HFFc6 (cell line): ENCODE measurements at places on chromosomes 1 and 21.

- no peak for DNase-seq
These were observed at the start of gene KCNJ6 for GRCh38 chr21:37916310-37917051. TSS of gene KCNJ6 (minus strand) at chr21:37916457. CDS start at chr21:37840682, 75,775 bp downstream.

DNA sequence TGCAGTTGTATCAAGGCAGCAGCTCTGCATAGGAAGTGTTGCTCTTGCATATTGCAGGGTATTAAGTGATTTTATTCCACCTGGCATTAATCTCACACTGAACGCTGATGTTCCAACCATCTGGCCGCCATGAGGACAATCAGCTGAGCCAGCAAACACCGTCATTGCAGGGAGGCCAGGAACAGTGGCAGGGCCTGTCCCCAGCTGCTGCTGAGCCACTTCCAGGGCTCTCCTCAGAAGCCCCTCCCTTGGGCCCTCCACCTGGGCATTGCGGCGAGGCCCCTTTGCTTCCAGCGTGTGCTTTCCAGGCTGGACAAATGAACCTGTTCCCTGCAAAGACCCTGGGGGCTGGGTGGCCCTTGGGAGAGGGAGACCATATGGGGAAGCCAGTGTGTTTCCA, 171.6 kb upstream of the C1orf174 start:
- DNase-seq, result no peak

GRCh38 chr1:20318971-20319370, 28.3 kb downstream of the VWA5B1 start:
- DNase-seq, result no peak

DNA sequence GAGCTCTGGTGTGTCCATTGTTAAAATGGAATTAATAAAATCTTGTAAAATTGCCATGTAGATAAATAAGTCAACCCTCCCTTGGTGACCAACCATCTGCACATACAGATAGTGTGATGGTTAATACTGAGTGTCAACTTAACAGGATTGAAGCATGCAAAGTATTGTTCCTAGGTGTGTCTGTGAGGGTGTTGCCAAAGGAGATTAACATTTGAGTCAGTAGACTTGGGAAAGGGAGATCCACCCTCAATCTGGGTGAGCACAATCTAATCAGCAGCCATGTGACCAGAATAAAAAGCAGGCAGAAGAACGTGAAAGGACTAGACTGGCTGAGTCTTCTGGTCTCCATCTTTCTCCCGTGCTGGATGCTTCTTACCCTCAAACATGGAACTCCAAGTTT, 174.8 kb downstream of the LTN1 start:
- no peak for DNase-seq

- DNase-seq, result no peak
These were observed 127.4 kb downstream of the FMN2 start for GRCh38 chr1:240219104-240219503.

GRCh38 chr1:212495766-212496494, 63.2 kb downstream of the NENF start:
- DNase-seq, result no peak

GRCh38 chr21:15967661-15968060, 237.9 kb downstream of the USP25 start:
- peak; percentile 4 for DNase-seq

DNA sequence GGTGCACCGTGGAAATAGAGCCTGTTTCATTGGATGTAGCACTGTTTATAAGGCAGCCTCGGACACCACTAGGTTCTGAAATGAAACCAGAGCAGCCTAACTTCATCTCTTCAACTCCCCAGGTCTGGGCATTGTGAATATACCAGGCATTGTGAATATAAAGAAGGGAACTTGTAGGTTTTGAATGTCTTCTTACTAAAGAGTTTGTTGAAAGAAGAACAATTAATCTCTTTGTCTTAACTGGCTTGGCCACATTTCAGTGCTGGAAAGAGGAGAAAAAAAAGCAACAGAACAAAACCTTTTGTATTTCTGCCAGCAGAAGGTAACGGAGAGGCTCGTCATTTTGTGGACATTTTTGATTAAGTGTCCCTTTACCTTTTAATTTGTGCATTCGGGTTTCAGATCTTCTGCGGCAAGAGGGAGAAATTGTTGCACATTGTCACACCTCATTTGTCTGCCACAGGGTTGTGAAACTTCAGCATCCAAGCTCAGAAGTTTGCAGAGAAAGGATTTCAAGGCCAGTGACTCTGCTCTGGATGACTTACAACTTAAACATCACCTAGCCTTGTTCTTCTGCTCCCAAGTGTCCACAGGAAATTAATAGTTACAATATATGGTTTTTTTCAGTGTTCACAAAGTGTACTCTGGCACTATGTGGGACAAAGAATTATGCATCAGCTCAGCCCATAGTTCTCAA, 158.3 kb downstream of the KAZN start:
- DNase-seq, result no peak

GRCh38 chr21:28100366-28100765, 892.3 kb downstream of the LTN1 start:
- DNase-seq, result no peak

DNA sequence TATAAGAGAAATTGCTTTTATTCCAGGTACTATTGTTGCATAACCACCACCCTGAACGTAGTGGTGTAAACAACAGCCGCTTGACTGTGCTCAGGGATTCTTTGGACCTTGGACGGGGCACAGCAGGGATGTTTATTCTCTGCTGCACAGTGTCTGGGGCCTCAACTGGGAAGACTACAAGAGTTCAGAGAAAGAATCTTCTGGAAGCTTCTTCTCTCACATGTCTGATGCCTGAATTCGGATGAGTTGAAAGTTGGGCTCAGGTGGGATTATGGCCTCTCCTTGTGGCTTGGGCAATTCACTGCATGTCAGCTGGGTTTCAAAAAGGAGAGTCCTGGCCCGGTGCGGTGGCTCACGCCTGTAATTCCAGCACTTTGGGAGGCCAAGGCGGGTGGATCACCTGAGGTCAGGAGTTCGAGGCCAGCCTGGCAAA, 19.0 kb upstream of the SSBP3 start:
- no peak for DNase-seq

- DNase-seq, result peak; percentile 35
These were observed 2.8 kb upstream of the SERINC2 start for GRCh38 chr1:31409946-31410858.

GRCh38 chr1:28027660-28028059, 60.8 kb downstream of the EYA3 start:
- DNase-seq, result no peak

DNA sequence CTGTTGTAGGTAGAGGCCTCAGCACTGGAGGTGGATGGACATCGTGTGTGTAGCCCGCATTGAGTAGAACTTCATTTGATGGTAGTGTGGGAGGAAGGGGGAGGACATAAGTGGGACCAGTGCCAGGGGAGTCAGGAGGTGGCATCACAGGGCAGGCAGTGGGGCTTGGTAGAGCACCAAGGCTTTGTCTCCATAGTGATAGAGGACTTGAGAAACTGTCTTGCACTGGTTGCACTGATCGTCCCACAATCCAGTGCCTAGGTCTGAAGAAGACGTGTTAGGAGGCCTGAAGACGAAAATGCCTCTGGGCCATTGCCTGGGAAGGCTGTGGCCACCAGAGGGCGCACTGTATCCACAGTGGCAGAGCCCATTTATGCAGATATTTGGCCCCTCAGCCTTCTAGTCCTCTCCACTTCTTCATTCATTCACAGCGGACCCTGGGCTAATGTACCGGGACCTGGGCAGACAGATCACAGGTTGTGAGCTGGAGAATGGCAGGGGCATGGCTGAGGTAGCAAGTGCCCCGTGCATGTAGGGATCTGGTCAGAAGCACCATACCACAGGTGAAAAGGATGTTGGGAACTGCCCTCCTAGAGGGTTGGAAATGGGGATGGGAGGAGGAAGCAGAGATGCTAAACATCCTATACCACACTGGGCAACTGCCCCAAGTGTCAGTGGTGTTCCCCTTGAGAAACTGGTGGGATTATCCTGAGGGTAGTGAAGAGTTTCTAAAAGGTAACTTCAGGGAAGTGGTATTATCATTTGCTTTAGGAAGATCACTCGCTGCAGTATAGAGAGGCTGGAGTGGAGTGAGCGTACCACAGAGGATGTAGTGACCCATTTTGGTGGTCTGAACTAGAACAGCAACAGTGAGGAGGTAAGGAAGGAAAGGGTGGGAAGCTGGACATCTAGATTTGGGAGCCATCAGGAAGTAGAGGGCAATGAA, 95.3 kb downstream of the PIK3R3 start:
- peak; percentile 61 for DNase-seq

GRCh38 chr1:57872913-57873312, 449.1 kb upstream of the DAB1 start:
- DNase-seq, result no peak

- DNase-seq, result no peak
These were observed 69.0 kb downstream of the C1orf21 start for GRCh38 chr1:184455786-184456185.

DNA sequence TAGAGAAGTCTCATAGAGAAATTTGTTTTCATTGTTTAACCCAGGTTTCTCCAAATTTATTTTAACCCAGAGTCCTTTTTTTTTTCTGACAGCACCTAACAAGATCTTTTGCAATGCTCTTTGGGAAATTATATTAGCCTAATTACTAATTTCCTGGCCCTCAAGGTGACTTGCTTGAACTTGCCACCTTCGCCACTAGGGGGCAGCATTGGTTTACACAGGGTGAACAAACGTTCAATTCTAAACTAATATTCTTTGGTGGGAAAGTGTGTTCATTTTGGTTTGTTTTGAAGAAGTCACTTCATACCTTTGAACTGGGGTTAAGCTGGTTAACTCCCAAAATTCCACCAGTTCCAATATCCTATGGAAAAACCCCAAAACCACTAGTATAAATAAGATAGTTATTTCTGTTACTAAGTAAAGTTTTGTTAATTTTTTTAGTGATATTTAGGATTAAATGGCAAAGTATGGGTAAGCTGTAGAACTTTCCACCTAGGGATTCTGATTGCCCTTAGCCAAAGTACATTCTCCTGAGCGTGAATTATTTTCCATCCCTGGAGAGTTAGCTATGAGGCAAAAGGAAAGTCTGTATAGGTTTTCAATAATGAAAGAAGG, 13.0 kb downstream of the CCDC190 start:
- DNase-seq, result peak; percentile 57

- no peak for DNase-seq
These were observed 2.7 kb downstream of the STUM start for GRCh38 chr1:226551299-226551698.

DNA sequence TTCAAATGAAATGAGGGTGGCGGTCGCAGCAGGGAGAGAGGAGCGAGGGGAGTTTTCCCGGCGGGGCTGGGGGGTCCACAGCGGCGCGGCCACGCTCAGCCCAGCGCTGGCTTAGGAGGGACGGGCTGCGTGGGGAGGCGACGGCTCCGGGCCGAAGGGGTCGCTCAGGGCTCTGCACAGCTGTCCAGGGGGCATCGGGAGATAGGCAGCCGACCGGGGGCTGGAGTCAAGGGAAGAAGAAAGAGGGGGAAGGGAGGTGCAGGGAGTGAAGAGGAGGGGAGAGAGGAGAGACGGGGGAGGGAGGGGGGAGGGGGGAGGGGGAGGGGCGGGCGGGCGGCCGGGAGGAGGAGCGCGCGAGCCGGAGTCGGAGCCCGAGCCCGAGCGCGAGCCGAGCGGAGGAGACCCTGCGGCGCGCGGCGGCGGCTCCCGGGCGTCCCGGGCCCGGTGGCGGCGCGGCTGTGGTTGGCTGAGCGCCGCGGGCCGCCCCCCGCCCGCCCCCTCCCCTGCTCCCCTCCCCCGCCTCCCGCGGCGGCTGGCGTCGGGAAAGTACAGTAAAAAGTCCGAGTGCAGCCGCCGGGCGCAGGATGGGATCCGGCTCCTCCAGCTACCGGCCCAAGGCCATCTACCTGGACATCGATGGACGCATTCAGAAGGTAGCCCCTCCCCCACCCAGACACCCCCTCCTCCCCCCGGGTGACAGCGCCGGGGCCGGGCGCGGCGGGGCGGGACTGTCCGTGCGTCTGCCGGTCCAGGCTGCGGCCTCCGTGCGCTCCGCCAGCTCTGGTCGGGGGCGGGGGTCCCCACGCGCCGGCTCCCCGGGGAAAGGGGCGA, at the start of gene PDE9A:
Gene PDE9A (plus strand): TSS at position 391 of the 831 bp plus-strand sequence. CDS start 194 bp downstream, at position 585.
- DNase-seq, result no peak

GRCh38 chr1:22416555-22417454, 34.8 kb upstream of the ZBTB40 start:
- DNase-seq, result peak; percentile 52

- DNase-seq, result no peak
These were observed 100.4 kb downstream of the MRPL37 start for GRCh38 chr1:54300401-54300800.
